Sigmoid colon (tissue), 7 donors: ENCODE measurements at places on chromosomes 3 and 15. TPM values are rescaled to one million over a fixed set of nuclear protein-coding genes. Genes with fewer than 3 reads are reported as not detected.
A peak's percentile ranks its signal among the peaks of the same experiment; 100 is the strongest.

DNA sequence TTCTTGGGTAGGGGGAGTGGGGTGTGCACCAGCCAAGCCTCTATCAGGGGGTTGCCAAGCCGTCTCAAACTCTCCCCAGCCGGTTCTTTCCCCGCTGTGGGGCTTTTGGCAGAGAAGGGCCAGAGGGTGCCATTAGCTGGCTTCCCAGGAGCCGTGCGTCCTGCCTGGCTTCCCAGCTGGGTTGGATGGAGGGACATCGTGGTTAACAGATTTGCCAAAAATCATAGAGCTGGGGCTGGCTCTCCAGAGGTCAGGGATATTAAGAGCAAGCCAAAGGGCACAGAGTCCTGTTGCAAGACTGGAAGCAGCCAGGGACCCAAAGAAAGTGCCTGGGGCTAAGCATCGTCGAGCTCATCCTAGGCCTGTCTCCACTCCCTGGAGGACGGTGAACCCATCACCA is 104.6 kb upstream of the HES1 start:
- no peaks in the 10 kb centered on the region for H3K36me3 ChIP-seq
- DNase-seq = no peak
- no peaks in the 10 kb centered on the region for H3K4me1 ChIP-seq
- no peak overlapping the region for H3K4me3 ChIP-seq
- no peak overlapping the region for H3K27ac ChIP-seq
- no peaks in the 10 kb centered on the region for H3K27me3 ChIP-seq

GRCh38 chr15:58340176-58340575 is 91.6 kb upstream of the LIPC start:
- no peak overlapping the region for H3K27ac ChIP-seq
- DNase-seq = no peak
- H3K4me3 ChIP-seq = no peak overlapping the region
- H3K4me1 ChIP-seq = no peaks in the 10 kb centered on the region
- H3K36me3 ChIP-seq = no peaks in the 10 kb centered on the region
- H3K27me3 ChIP-seq = no peaks in the 10 kb centered on the region

- H3K27me3 ChIP-seq = no peaks in the 10 kb centered on the region
- H3K27ac ChIP-seq = no peak overlapping the region
- H3K4me1 ChIP-seq = no peaks in the 10 kb centered on the region
- no peaks in the 10 kb centered on the region for H3K36me3 ChIP-seq
Observed at GRCh38 chr3:22536541-22536940, 666.6 kb upstream of the UBE2E2 start.

- no peaks in the 10 kb centered on the region for H3K36me3 ChIP-seq
- H3K4me3 ChIP-seq = no peak overlapping the region
- peaks cover 4% of the 10 kb centered on the region for H3K27me3 ChIP-seq
- H3K27ac ChIP-seq = no peak overlapping the region
- no peaks in the 10 kb centered on the region for H3K4me1 ChIP-seq
Observed at GRCh38 chr3:127632035-127632820, 3.2 kb downstream of the PODXL2 start.

DNA sequence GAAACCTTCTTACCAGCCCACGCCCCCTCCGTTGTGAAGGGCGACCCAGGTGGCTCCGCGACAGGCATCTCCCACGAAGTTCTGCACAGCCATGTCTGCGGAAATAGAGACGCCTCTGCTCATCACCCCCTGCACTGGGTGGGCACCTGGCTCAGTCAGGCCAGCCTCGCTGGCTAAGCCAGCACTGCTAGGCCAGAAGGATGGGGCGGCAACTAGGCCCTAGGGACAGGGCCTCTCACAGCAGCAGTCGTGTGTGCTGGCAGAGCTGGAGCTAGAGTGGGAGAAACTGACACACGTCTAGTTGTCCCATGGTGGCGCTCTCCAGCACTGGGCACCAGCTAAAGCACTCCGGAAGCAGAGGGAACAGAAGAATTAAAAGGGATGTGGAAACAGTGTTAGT is 12.5 kb upstream of the ZXDC start:
- H3K27ac ChIP-seq = no peak overlapping the region
- no peaks in the 10 kb centered on the region for H3K27me3 ChIP-seq
- H3K36me3 ChIP-seq = no peaks in the 10 kb centered on the region
- no peak for DNase-seq
- no peaks in the 10 kb centered on the region for H3K4me1 ChIP-seq

- H3K4me1 ChIP-seq = no peaks in the 10 kb centered on the region
- no peak overlapping the region for H3K4me3 ChIP-seq
- no peaks in the 10 kb centered on the region for H3K36me3 ChIP-seq
- no peak overlapping the region for H3K27ac ChIP-seq
- DNase-seq = no peak
Observed at GRCh38 chr15:20671675-20672074, 130.1 kb upstream of the GOLGA6L6 start.

DNA sequence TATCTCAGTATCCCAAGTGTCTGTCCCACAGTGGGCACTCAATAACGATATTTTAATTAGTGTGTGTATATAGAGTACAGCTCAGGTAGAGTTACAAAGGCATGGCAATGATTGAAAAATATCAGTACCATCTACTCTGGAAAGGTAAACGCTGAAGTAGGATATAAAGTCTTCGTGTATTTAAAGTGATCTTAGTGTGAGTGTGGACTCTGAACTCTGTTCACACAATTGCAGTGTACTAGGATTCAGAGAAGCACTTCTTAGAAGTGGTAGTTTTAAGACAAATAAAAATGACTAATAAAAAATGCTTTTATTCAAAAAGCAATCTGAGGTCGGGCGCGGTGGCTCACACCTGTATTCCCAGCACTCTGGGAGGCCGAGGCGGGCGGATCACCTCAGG is 62.9 kb upstream of the RAP2B start:
- DNase-seq = no peak
- no peak overlapping the region for H3K27ac ChIP-seq
- no peaks in the 10 kb centered on the region for H3K36me3 ChIP-seq
- peaks cover 6% of the 10 kb centered on the region for H3K4me1 ChIP-seq

- no peaks in the 10 kb centered on the region for H3K4me1 ChIP-seq
- H3K27ac ChIP-seq = peak within 1 kb of the TSS; percentile 38
- no peak for DNase-seq
Observed at GRCh38 chr3:71753701-71754609, at the start of gene GPR27. Gene GPR27, plus strand, starts transcription at chr3:71753855. Its CDS starts 195 bp downstream, at chr3:71754050.

- no peaks in the 10 kb centered on the region for H3K4me1 ChIP-seq
- no peak for DNase-seq
- H3K27me3 ChIP-seq = no peaks in the 10 kb centered on the region
- no peak overlapping the region for H3K4me3 ChIP-seq
- H3K36me3 ChIP-seq = no peaks in the 10 kb centered on the region
Observed at GRCh38 chr3:122104515-122105194, 49.5 kb downstream of the CD86 start.

DNA sequence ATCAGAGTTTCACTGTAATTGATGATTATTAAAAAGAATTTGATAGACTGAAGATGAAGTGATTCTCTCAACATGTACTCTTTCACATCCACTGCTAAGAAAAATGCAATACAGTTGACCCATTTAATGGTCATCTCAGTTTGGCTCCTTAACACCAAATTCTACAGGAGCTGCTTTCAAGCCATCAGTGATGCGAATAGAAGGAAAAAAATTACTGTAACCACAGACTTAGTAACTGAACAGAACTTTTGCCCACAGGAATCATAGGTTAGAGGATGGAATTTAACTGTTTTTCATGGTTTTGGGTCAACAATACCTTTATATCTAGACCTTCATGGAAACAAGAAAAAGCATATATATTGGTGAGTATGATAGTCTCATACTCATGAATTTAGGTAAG is 633.5 kb downstream of the CADM2 start:
- H3K36me3 ChIP-seq = no peaks in the 10 kb centered on the region
- H3K4me3 ChIP-seq = no peak overlapping the region
- no peak for DNase-seq
- H3K27ac ChIP-seq = no peak overlapping the region
- no peaks in the 10 kb centered on the region for H3K27me3 ChIP-seq
- no peaks in the 10 kb centered on the region for H3K4me1 ChIP-seq

- H3K27me3 ChIP-seq = no peaks in the 10 kb centered on the region
- H3K4me1 ChIP-seq = peaks cover 7% of the 10 kb centered on the region
- DNase-seq = no peak
- no peak overlapping the region for H3K4me3 ChIP-seq
Observed at GRCh38 chr3:101720851-101721840, 3.3 kb upstream of the CEP97 start.

Gene CXCR6
- total RNA-seq = 0.49 TPM

Gene ADAMTS17
- 0.71 TPM for total RNA-seq

Gene SPG21
- total RNA-seq = 116 TPM

Gene SEMA3G
- 3.9 TPM for total RNA-seq

Gene SNURF
- 3.3 TPM for total RNA-seq

Gene FBXO40
- not detected for total RNA-seq
